Cortex of kidney (tissue), 1 donor: ENCODE measurements at places on chromosomes 5 and 9.

DNA sequence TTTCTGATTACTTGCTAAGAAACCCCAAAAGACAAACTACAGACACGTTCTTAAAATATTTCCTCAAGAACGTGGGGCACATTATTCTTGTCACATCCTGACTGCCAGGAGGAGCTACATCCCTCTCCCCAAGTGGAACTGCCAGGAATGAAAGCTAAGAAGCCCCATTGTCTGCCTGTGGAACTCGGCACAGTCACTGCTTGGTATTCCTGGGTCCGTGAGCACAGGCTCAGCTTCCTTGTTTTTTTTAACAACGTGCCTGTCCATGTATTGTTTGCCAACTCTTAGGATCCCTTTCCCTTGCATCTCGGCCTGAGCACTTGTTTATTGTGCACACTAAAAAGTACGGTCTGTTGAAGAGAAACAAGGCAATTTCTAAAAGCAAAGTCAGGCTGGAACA is 47.0 kb upstream of the SELENOP start:
- no peak for DNase-seq

- DNase-seq, result no peak
These were observed 138.7 kb upstream of the GHR start for GRCh38 chr5:42284584-42284983.

GRCh38 chr9:134228649-134229048 is 64.3 kb upstream of the RNU6ATAC start:
- DNase-seq, result no peak

GRCh38 chr5:113061846-113062780 is 85.5 kb downstream of the DCP2 start:
- DNase-seq, result no peak

GRCh38 chr5:170896779-170897178 is 35.0 kb downstream of the RANBP17 start:
- no peak for DNase-seq

DNA sequence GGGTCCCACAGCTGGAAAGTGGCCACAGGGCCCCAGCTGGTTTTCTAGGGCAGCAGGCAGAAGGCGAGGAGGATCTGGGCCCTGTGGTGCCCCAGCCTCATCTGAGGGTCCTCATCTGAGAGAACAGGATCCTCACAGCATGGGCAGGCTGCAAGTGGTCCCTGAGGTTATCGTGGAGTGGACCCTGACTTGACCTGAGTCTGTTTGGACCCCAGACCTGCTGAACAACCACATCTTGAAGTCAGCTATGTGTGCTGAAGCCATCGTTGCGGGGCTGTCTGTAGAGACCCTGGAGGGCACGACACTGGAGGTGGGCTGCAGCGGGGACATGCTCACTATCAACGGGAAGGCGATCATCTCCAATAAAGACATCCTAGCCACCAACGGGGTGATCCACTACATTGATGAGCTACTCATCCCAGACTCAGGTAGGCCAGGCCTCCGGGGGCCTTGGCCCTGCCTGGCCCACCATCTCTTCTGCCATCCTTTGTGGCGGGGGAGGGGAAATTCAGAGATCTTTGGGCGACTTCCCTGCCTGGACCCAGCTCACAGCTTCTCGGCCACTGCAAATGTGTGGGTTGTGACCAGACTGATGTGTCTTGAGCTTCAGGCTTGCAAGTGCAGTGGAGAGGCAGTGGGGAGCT is 24.0 kb downstream of the TGFBI start:
- DNase-seq, result no peak

DNA sequence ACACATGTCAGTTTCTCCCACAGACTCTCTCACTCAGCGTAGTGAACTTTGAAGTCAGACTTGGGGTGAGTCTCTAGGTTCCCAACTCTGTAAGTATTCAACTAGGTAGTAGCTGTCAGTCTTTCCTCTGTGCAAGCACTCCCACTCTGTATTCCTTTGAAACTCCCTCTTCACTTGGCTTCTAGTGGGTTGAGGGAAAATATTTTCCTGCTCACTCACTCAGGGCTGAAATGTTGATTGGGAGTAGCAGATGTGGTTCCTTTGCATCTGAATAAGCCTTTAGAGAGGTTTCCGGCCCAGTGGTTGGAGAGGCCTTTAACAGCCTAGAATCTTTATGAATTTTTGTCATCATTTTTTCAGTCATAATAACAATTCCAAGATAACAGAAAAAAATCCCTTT is 18.1 kb upstream of the ARRDC3 start:
- DNase-seq, result no peak

- no peak for DNase-seq
These were observed 2.3 kb upstream of the SLC23A1 start for GRCh38 chr5:139385061-139386049.
